ENCODE measurements at places on chromosomes 3 and 15. TPM values are rescaled to one million over a fixed set of nuclear protein-coding genes. Genes with fewer than 3 reads are reported as not detected.

DNA sequence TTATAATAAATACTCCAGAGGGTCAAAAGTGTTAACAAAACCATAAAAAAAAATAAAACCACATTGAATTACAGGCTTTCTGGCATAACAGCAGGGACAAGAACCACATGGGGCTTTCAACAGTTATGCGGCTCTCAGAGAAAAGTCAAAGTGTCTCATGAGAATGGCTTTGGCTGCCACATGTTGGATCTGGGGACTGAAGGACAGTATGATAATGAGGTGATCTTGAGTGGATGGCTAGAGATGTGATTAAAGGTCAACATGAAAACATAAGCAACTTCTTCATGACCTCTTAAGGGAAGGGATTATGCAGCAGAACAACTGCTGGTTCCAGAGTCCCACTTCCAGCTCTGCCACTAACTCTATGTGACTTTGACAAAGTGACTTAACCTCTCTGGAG, 5.2 kb downstream of the RAB27A start:
- no peak for DNase-seq

DNA sequence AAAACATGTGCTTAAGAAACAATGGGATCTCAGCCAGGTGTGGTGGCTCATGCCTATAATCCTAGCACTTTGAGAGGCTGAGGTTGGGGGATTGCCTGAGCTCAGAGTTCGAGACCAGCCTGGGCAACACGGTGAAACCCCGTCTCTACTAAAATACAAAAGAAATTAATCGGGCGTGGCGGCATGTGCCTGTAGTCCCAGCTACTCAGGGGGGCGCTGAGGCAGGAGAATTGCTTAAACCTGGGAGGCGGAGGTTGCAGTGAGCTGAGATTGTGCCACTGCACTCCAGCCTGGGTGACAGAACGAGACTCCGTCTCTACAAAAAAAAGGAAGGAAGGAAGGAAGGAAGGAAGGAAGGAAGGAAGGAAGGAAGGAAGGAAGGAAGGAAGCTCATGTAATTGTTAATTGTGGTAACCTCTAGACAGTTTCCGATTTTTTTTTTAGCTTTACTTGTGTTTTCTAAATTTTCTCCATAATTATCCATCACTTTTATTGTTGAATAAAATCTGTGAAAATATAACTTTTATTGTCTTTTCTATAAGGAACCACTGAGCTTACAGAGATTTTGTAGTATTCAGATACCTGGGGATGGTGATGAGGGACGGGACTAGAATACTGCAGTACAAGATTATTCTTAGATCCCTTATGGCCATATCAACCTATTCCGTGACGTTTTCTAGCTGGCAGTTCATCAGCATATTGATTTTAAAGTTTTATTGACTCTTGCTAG, 506.9 kb downstream of the NR2F2 start:
- no peak for DNase-seq

Gene KCNAB1
- 0.70 TPM for total RNA-seq

Gene REC114
- not detected for total RNA-seq

GRCh38 chr3:5787861-5788488, 600.5 kb downstream of the EDEM1 start:
- no peak for DNase-seq

- DNase-seq, result no peak
These were observed 108.9 kb downstream of the ANO10 start for GRCh38 chr3:43512754-43513404.

DNA sequence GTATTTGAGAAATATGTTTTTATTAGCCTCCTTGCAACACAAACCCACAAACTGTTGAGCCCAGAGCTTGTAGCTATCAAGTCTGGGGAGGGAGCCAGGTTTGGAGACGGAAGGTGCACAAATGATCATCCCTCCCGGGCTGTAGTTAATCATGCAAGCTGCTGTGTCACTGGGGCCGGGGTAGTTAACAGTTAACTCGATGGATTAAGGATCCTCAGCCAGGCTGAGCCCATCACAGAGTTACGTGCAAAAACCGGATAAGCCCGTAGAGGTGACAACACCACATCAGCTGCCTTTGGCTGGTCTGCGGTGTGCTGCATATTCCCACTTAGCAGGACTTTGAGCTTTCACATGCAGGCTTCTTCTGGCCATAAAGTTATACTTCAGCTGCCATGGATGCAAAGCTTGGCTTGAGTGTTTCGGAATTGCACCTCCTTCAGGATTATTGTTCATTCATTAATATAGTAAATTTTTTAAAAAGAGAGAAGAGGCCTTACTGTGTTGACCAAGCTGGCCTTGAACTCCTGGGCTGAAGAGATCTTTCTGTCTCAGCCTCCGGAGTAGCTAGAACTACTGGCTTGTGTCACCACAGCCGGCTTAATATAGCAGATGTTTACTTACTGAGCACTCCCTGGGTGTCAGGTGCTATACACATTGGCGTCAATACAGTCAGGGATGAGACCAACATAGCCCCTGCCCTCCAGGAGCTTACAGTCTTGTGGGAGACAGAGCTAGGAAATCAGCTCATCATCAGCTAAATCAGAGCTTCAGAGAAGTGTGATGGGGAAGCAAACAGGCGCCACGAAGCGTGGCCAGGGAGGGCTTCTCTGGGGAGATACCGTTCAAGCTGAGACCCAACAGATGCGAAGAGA, 226.8 kb upstream of the BHLHE40 start:
- no peak for DNase-seq

DNA sequence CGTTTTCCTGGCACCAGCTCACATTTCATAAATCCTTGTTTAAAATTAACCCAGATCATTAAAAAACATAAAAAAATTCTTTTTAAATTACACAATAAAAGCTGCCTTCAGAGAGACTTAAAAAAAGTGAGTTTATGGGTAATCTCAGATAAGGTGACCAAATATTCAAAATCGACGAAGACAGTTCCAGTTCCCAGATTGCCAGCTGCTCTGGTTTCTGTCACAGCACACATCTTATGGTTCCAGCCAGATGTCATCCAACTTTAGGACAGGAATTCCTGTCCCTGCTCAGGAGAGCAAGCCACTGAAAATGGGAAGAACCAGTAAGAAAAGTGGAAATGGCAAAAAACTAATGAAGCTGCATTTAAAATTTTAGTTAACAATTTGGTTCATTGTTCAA, 15.8 kb upstream of the ZNF770 start:
- no peak for DNase-seq

Gene EFHB
- total RNA-seq, result not detected

- no peak for DNase-seq
These were observed 1.3 kb upstream of the IL12A start for GRCh38 chr3:159987291-159987711.

- DNase-seq, result no peak
These were observed 106.3 kb upstream of the ANKRD28 start for GRCh38 chr3:15903759-15904720.

GRCh38 chr3:143754090-143754489, 94.2 kb downstream of the SLC9A9 start:
- no peak for DNase-seq

DNA sequence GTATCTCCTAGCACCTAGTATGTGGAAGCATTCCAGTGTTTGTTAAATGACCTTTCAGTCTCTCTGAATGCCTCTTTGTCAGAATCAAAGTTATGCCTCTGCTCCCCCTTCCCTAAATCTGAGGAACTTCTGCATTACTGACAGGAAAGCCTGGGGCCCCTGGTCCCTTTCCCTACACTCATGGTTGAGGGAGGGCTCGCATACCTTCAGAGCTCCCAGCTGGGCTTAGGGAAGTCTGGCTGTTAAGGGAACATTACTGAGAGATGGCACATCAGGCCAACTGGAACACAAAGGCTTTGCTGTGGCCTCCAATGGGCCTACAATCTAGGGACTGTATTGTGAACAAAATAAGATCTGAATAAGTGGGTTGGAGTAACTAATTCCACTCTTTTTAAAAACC, 10.3 kb downstream of the PKM start:
- no peak for DNase-seq

Gene PLXNA1
- 50.0 TPM for total RNA-seq

GRCh38 chr15:62961134-62961533, 81.4 kb upstream of the TPM1 start:
- DNase-seq, result no peak

DNA sequence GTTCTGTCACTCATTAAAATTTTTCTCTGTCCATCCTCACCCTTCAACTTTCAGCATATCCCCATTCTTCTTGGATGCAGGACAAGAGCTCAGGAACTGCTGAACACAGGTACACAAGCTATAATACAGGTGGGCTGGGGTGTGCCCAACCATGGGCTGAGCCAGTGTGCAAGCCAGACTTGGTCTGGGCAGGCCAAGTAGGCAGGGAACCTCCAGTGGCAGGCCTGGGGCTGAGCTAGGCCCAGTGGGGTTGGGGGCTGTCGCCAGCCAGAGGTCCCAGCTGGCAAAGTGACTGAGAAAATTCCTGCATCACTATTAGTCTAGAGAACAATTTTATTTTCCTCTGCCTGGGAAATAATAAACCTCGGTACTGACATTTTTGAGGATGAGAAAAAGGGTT, 202.9 kb downstream of the LRRC3B start:
- DNase-seq, result no peak

DNA sequence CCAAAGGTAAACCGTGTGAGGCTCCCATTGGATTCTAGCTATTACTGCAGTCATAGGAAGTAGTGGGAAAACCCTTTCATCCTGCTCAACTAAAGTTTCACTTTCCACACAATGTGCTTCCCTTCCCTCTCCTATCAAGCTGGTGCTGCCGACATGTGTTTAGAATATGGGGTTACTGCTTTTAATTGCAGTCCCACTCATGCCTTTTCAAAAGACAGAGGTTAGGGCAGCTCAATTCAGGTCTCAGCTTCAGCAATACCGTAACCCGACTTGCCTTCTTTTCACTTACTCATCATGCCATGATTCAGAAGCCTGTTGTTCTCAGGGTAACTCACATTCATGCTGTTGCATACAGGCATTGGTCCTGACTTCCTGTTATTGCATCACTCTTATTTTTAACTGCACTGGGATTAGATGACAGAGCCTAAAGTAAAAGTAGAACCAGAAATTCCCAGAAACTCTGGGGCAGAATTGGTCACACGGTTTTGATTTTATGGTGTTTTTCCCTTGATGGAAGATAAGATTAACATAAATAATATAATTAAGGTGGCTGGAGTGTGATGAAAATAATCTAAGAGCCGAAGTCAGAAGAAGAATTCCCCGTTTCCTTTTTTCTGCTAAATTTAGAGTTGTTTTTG, 45.7 kb downstream of the C2CD4B start:
- DNase-seq, result peak; percentile 90

All from glomerular endothelial cell (primary cell).